HEK293T (cell line): ENCODE measurements at places on chromosomes 11 and 22.

DNA sequence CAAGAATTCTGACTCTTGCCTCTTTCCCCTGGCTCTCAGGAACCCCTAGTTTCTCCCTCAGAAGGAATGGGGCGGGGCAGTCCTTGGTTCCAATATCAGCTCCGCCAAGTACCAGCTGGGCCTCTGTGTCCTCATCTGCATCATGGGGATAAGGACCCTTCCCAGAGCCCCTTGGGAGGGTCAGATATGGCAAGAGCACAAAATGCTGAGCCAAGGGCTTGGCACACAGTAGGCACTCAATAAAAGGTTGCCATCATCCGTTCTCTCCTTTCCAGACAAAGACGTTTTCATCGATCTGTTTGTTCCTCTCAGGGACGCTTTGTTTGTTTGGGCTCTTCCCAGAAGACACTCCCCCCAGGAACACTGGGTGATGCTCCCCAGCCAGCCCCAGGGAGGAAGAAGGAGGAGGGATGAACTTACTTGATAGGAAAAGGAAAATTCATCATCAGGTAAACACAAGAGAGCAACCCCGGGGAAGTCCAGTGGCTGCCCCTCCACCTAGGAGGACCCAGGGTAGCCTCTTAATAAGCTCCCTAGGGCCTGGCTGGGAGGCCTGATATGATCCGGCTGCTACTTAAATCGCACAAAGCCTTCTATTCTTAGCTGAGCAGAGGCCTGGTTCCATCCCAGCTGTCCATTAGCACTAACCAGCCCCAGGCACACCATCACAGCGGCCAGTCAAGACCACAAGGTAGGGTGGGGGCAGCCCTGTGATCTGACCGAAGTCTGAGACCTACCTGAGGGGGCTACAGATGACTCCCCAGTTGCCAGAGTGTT is 19.6 kb downstream of the GDPD5 start:
- DNase-seq = no peak

- no peak for DNase-seq
These were observed 415.2 kb downstream of the LARGE1 start for GRCh38 chr22:33504941-33505625.

- no peak for DNase-seq
These were observed 1526.3 kb downstream of the BRD1 start for GRCh38 chr22:48301421-48301820.

- no peak for DNase-seq
These were observed 200.9 kb downstream of the MYO18B start for GRCh38 chr22:25942856-25943411.

GRCh38 chr11:94806419-94806818 is 38.3 kb downstream of the AMOTL1 start:
- DNase-seq = no peak

- no peak for DNase-seq
These were observed 61.3 kb downstream of the MN1 start for GRCh38 chr22:27740202-27740748.

DNA sequence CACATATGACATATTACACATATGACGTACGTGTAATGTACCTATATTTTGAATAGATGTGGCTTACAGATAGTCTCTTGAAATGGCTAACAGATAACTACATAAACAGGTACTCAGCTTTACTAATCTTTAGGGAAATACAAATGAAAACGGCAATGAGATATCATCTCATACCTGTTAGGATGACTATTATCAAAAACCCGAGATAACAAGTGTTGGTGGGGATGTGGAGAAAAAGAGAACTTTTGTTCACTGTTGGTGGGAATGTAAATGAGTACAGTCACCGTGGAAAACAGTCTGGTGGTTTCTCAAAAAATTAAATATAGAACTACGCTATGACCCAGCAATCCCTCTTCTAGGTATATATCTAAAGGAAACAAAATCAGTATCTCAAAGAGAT is 247.6 kb downstream of the ETS1 start:
- no peak for DNase-seq

- DNase-seq = no peak
These were observed 24.5 kb downstream of the RPUSD4 start for GRCh38 chr11:126186708-126187529.

DNA sequence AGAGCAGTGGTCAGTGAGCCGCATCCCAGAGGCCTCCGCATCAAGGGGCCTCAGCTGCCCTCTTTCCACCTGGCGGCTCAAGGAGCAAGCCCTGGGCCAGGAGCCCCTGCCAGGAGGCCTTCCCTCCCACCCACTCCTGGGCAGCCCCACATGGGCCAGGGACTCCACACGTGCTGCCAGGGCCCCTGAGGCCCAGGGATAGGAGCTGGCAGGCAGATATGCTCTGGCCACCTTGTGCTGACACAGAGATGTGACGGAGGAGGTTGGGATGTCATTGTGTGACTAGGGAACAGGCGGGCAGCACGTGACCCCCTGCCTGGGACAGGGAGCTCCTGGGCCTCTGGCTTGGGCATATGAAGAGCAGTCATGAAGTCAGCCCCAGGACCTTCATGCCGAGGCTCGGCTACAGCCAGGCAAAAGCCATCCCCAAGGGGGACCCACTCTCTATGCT is 77.9 kb downstream of the PIWIL3 start:
- DNase-seq = no peak

DNA sequence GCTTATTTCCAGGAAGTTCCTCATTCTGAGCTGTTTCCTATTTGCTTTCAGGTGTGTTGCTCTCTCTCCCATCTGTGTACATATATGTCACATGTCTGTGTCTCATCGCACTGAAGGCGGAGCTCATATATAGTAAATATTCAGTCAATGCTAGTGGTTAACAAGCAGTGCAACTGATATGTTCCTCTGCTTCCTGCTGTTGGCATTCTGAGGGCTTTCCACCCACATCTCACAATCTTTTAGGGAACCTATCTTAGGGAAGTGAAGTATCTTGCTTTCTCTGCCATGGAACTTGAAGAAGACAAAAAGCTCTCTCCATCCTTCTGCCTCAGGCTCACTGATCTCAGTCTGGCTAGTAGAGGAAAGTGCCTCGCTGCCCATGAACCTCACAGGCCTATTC is 139.8 kb downstream of the TTC17 start:
- no peak for DNase-seq
